ENCODE measurements at places on chromosomes 11 and 22. TPM values are rescaled to one million over a fixed set of nuclear protein-coding genes. Genes with fewer than 3 reads are reported as not detected.

DNA sequence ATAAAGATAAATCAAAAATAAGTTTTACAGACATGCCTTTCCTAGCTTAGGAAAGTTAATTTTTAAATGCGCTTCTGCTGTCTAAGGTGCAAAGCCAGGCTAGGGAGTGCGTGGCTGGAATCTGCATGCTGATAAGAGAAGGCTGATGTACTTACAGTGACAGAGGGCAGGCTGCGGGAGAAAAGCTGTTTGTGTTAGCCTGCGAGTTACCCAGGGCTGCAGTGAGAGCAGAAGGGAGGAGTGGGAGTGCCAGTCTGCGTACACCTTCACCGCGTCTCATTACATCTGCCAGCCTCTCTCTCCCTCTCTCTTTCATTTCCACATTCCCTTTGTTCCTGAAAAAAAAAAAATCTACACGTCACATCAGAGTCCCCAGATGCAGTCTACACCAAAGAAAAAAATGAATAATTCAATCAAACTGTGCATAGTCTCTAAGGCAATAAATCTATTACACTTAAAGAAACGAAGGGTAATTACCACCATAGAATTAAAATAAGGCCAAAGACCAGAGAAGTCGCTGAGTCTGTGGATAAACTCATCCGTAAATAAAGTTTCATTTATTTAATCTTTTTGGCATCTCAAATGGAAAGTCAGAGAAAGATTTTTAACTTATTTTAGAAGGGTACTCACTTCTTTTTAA is 126.4 kb upstream of the C11orf58 start:
- DNase-seq: no peak

DNA sequence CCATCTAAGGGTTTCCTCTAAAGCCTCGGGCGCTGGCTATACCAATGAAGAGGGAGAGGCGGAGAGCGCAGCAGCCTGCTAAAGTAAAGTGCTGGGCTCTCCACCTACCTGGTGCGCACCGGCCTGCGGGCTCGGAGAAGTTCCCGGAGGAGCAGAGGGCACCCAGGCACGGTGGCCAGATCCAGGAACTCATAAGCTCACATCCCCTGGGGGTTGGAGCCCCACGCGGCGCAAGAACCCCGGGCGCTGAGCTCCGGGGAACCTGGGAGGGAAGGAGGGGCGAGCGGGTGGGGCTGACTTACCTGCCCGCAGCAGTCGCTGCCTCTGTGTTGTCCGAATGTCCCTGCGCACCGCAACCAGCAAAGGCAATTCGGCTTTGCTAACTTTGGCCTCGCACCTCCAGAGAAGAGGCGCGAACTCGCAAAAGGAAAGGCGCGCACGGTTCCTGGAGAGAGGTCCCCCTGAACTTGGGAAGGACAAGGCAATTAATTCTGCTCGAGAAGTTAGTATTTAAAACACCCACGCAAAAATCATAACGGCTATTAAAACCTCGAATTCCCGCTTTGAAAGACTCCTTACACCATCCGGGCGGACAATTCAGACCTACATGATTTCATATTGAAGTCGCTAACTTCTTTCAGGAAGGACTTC is 127.6 kb upstream of the C11orf58 start:
- no peak for DNase-seq

GRCh38 chr22:42611051-42611450 is 3.6 kb downstream of the POLDIP3 start:
- no peak for DNase-seq

DNA sequence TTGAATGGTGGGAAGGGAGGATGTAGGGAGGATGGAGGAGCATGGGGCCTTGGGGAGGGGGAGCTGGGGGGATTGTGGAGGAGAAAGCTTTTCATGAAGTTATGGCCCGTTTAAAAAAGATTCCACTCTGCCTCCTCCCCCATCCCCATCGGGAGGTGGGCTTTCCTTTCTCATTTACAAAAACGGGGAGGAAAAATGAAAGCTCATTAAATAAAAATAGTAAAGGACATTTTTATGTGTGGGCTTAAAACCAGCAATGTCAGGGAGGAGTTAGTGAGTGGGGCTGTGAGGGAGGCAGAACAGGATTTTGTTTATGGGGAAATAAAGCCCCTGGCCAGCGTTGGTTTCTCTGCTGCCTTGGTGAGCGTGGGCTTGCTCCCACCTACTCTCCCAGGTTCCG is 83.2 kb downstream of the ZBTB16 start:
- DNase-seq: no peak

- DNase-seq: no peak
Observed at GRCh38 chr11:46722566-46723358, 3.7 kb downstream of the F2 start.

- DNase-seq: no peak
Observed at GRCh38 chr22:45585946-45586540, 83.4 kb downstream of the FBLN1 start.

GRCh38 chr22:36319595-36320497 is 66.9 kb downstream of the APOL1 start:
- DNase-seq: no peak

- DNase-seq: no peak
Observed at GRCh38 chr11:12741671-12742216, 67.5 kb downstream of the TEAD1 start.

DNA sequence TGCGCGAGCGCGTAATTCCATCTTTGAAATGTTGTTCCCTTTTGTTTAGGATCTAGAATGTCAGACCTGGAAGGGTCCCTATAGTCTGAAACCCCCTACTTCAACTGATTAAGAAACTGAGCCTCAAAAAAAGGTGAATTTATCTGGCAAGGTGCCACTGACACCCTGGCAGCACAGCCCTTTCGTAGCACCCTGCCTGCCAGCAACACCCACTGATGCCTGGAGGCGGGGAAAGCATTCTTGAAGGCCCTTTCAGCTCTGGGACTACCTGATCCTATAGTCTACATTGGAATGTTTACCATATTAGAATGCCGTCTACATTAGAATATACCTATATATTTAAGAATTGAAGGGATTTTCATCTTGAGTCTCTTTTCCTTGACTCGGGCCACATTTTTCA is 542.3 kb downstream of the BUD13 start:
- no peak for DNase-seq

- DNase-seq: peak; percentile 97
Observed at GRCh38 chr11:64245797-64246620, 734 bp downstream of the PPP1R14B start.

DNA sequence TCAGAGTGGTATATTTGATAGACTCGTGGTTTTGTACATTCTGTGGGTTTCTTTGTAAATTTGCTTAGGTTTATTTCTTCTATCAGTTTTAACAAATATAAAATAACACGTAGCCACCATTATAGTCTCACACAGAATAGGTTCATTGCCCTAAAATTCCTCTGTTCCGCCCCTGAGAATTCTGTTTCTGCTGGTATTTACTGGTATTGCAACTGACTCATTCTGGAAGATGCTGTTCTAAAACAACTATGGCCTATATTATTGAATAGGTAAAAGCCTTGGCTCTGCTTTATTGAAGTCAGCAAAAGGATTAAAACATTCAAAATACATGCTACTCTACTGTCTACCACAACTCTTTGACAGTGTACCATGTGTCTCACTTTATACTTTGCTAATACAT is 119.1 kb upstream of the CHORDC1 start:
- no peak for DNase-seq

- DNase-seq: no peak
Observed at GRCh38 chr22:49693416-49693815, 134.3 kb downstream of the BRD1 start.

DNA sequence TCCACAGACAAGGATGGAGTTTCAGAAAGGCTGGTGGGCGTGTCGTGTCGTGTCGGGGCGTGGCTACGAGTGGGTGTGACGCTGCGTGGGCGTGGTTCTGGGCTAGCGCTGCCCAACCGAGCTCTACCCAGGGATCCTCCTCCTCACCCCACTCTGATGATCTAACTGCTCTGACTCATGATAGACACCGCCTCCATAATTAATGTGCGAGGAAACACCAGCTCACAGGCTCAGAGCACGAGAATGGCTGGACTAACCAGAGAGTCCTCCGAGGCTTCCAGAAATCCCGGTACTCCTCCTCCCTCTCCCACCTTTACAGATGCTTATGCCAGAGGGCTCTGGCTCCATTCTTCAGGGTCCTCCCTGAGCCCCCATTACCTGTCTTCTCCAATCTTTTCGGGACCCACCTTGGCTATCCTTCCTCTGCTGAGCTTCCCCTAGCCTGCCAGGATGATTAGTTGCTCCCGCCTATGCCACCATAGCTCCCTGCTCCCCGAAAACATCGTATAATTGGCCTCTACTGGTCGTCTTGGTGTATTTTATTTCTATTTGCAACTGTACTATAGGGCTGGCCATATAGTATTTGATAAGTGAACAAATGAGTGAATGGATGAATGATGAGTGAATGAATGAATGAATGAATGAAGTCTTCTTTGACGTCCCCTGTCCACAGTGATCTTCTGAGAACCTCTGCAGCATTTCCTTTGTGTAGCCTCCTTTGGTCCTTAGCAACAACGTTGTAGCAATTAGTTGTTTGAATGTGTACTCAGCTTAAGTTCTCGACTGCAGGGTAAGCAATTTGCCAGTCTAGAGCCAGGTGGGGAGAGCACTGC is 21.7 kb downstream of the TMPRSS13 start:
- DNase-seq: peak; percentile 91

GRCh38 chr11:12717851-12718291 is 43.6 kb downstream of the TEAD1 start:
- no peak for DNase-seq

DNA sequence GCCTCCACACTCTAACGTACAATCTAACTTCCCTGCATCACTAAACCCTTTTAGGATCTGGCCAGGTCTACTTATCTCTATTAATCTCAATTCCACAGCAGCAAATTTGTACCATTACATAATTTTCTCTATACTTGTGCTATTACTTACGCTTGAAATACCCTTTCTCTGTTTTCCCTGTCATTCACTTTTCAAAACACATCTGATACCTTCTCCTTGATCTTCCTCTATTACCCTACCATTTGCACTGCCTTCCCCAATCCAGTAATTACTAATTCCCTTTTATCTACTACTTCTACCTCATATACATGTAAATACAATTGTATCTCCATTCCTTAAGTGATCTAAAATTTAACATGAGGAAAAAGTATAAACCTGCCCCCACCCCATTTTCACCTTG is 14.0 kb downstream of the CHORDC1 start:
- DNase-seq: no peak

- no peak for DNase-seq
Observed at GRCh38 chr22:39350757-39351688, 1.2 kb downstream of the SYNGR1 start.

- DNase-seq: no peak
Observed at GRCh38 chr22:32806296-32806695, 4.8 kb downstream of the TIMP3 start.

DNA sequence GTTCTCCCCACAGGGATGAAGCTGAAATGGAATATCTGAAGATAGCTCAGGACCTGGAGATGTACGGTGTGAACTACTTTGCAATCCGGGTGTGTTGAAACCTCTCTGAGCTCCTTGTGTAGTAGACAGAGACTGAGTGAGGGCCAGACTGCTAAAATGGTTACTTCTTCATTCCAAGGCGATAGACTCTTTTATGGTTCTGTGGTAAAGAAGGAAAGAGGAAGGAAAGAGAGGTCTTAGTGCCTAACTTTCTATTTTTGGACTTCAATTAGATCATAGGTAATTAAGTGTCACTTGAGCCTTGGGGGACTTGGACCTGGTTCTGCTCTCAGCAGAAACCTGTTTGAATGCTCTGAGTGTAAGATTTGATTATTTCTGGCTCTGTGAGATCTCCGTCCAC is 54.7 kb downstream of the NF2 start:
- DNase-seq: no peak

GRCh38 chr11:128548649-128549255 is 38.6 kb downstream of the ETS1 start:
- no peak for DNase-seq

- peak; percentile 55 for DNase-seq
Observed at GRCh38 chr22:38824585-38824984, 19.2 kb downstream of the NPTXR start.

DNA sequence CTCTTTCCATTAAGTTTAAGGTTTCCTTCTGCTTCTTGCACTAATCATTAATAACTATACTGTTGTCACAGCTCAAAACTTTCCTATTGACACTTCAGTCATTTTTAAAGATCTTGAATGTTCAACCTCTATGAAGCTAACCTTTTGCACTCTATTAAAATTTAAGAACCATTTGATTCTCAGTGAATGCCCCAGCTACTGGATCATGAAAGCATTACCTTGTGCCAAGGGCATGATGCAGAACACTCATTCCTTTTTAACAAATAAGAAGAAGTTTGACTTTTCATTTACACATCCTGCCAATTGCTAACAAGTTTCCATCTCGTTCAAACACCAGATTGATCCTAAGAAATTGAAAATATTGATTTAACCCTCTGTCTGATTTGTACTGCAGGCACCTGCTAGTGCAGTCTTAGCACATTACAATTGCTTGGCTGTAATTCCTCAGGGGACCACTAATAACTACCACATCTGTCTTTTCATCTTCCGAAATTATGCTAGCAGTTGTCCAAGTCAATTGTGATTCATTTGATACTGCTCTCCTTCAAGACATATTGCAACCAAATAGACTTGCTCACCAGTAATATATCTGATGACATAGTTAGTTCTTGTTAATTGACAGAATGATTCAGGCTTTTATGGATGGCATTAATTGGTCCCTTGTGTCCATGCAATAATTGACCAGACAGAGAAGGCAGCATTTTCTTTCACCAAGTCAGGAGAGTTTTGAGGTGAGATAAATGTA is 158.4 kb downstream of the TEAD1 start:
- no peak for DNase-seq

DNA sequence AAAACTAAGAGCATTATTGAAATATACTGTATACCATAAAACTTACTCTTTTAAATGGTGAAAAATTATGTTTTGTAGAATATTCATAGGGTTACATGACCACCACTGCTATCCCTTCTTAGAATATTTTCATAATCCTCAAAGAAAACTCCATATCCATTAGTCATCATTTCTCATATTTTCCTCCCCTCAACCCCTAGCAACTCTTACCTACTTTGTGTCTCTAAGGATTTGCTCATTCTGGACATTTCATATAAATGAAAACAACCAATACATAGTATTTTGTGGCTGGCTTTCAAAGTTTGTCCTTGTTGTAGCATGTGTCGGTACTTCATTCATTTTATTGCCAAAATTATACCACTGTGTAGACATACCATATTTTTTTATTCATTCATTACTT is 863.8 kb downstream of the KCNA4 start:
- DNase-seq: no peak

DNA sequence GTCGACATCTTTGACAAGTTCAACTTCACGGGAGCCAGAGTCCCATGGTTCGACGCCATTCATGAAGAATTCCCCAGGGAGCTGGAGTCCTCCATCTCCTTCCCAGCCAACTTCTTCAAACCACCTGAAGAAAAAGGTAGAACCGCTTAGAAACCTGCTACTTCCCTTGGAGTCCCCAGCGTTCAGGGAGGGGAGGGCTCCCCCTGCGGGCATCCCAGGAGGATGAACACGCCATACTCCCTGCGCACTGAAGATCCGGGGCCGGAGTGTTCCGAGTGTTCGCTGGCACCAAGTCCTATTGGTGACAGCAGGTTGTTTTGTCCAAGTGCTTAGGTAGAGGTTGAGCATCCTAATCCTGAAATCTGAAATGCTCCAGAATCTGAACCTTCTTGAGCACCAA is 51.7 kb upstream of the PRODH start:
- no peak for DNase-seq

The CCDC88B gene
- 8.9 TPM for polyA plus RNA-seq

The EMID1 gene
- not detected for polyA plus RNA-seq

The SPECC1L gene
- polyA plus RNA-seq: 8.1 TPM

The RTN4RL2 gene
- polyA plus RNA-seq: 0.34 TPM

The KCNQ1OT1 gene
- under 0.01 TPM for polyA plus RNA-seq

The SLC3A2 gene
- polyA plus RNA-seq: 511 TPM

The LRP4 gene
- 4.2 TPM for polyA plus RNA-seq

The GTF2H1 gene
- 23.5 TPM for polyA plus RNA-seq

The FJX1 gene
- 75.2 TPM for polyA plus RNA-seq

The RNF26 gene
- polyA plus RNA-seq: 41.0 TPM
